Stimulated activated CD4-positive, alpha-beta T cell treated with anti-CD3 and anti-CD28 coated beads, Interleukin-4, amount 100 ng/mL, for 1 hour (primary cell): ENCODE measurements at places on chromosomes 5 and 9.
A peak's percentile ranks its signal among the peaks of the same experiment; 100 is the strongest.

GRCh38 chr5:80125962-80126480 lies 90.9 kb downstream of the THBS4 start:
- DNase-seq: no peak

DNA sequence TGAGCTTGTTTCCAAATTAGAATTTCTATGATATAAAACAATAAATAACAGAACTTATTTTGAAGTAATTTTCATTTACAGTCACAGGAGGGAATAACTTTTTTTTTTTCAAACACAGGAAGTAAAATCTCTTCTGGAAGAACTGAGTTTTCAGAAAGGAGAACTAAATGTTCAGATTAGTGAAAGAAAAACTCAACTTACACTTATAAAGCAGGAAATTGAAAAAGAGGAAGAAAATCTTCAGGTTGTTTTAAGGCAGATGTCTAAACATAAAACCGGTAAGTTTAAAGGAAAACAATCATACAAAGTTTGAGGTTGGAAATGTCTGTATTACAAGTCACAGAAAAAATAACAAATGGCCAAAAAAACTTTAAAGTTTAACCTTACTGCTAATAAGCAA lies 41.6 kb downstream of the RAB14 start:
- no peak for DNase-seq

GRCh38 chr5:180235077-180235476 lies 26.1 kb upstream of the RASGEF1C start:
- DNase-seq: no peak

DNA sequence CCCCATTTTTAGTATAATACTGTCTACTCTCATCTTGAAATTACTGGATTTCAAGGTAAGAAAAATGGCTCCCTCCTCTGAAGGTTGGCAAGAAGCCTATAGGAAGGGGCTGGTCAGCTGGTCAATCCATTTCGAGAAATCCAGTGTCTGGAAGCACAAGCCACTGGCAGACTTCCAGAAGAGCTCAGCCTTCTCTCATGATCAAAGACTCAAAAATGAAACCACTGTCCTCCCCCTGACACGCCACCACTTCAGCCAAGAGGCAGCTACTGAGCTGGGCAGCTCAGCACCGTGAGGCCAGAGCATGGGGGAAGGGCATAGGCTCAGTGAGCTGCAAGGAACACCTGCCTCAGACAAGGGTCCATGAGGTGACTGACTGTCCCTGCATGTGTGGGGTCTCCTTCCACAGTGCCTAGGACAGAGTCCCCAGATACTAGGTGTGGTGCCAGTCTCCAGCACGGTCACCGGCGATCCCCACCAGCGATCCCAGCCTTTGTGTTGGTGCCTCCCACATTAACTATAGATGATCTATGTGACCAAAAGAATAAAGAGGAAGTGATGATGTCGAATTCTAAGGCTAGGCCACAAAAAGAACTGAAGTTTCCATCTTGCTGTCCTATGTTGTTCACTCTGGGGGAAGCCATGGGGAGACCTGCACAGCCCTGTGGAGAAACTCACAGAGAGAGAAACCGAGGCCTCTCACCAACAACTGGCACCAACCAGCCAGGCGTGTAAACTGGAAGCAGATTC lies 100.1 kb upstream of the LRRTM2 start:
- DNase-seq: no peak

GRCh38 chr9:34590381-34591247 lies 1.1 kb upstream of the CNTFR start:
- DNase-seq: peak; percentile 12

DNA sequence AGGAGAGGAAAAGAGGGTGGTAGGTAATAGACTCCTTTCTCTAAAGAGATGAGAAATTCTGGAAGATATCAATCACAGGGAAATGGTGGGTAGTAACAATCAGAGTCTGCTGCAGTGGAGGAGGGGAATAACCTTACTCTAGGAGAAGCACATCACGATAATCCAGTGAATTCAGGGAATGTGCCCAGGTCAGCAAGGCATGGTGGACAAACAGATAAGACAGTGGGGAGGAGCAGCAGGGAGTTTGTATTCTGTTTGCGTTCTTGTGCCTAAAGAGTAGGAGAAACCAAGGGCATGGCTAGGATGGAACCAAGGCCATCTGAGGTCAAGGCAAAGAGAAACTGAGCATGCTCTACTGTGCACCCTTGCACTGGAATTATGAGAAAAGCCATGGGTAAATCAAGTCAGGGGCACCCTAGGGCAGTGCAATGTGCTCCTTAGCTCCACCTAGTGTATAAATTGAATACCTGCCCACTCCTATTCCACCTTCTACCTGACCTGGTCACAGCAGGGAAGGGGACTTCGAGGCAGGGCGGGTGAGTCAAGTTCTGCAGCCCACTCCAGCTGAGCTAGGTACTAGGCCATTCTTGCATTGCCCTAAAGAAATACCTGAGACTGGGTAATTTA lies 31.6 kb downstream of the RETREG1 start:
- no peak for DNase-seq

DNA sequence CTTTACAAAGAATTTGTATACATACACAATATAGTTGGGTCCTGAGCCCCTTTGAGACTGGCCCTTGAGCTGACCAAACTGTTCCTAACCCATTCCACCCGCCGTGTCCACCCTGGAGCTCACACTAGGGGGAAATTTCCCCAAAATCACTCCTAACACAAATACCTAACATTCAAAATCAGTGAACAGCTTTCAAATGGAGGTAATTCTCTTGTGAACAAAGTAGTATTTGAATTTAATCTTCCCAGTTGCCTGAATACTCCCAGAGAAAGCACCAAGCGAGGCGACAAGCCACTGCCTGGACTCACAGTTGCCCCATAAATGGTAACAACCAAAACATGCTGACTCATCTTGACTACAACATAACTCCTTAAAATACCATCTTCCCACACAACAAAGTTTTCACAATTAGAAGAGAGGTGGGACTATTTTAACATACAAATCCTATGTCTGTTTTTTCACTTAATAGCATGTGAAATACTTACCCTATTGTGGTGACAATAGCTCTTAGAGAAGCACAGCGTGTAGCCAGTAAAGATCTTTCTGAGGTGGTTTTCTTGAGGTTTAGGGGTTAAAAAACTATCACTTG lies 31.7 kb upstream of the SCAMP1 start:
- no peak for DNase-seq

- no peak for DNase-seq
These were observed 155.4 kb downstream of the GOLPH3 start for GRCh38 chr5:32018476-32019436.

DNA sequence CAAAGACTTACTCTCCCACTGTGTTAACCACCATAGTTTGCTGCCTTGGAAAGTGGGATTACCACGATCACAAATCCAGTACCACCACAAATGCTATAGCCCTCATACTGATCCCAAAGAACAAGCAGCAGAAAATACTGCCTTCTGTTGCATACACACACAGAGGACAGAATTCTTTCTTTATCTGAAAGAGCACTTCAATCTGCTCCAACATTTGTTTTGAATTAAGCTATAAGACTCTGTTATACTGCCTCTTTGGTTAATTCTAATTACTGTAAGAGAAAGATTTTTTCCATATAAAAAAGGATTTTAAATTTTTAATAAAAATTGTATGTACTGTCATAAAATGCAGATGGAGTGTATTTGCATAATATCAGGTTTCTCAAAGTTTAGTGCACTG lies 69.8 kb downstream of the YIPF5 start:
- no peak for DNase-seq

DNA sequence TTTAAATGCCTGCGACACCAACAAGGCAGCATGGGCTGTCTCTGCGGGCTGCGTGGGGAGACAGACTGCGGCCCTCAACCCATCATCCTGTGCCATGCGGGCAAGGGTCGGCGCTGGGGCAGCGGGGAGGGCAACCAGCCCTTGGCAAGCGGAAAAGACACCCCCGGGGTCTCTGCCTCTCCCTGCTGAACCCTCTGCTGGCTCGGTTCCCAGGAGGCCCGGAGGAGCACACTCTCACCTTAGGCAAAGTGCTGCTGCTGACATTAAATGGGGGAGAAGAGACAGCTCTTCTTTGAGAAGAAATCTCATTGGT lies 129.6 kb upstream of the PPP1R26 start:
- DNase-seq: no peak

DNA sequence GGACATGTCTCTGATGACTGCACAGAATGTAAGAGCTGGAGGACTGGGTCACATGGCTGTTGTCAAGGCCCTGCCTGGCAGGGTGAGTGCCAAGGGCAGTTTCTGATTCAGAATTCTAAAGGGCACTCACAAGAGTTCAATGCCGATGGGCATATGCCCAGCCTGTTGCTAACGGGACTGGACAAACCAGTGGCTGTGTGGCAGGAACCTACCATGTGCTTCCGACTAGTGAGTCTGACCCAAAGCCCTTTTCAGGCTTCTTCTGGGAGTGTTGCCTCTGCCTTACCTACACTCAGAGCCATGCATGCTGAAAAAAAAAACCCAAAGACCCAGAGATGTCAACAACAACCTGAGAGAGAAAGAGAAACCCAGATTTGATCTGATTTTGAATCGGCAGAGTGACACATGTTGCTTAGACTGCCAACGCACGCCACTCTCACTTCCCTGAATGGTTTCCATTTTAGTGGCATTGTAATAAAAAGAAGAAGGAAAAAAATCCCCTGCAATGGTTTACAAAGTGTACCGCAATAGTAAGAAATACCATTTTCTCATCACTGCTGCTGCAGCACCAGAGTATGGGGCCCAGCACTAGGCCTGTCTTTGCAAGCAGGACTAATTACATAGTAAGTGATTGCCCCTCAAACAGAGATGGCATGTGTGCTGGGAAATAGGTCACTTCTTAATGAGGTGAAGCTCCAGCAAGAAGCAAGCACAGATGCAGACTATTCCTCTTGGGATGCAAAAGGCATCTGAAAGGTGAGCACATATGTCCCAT lies 194.3 kb downstream of the PALM2AKAP2 start:
- DNase-seq: peak; percentile 43

GRCh38 chr5:145797336-145797735 lies 37.8 kb downstream of the PRELID2 start:
- DNase-seq: no peak

GRCh38 chr5:137022725-137023124 lies 476.4 kb downstream of the SPOCK1 start:
- no peak for DNase-seq

DNA sequence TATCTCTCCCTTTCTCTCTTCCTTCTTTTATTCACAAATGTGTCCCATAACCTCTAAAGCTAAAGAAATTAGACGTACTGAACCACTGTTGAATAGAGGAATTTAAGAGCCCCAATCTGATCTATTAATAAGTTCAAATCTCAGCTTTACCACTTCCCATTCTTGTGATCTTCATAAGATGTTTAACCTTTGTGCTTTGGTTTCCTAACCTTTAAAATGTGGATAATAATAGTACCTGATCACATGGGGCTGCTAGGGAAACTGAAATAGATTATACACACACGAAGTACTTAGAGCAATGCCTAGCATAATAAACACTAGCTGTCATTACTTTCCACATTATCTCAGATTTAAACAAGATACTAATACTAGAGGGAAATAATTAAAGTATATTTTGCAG lies 324.3 kb upstream of the SEMA6A start:
- no peak for DNase-seq

DNA sequence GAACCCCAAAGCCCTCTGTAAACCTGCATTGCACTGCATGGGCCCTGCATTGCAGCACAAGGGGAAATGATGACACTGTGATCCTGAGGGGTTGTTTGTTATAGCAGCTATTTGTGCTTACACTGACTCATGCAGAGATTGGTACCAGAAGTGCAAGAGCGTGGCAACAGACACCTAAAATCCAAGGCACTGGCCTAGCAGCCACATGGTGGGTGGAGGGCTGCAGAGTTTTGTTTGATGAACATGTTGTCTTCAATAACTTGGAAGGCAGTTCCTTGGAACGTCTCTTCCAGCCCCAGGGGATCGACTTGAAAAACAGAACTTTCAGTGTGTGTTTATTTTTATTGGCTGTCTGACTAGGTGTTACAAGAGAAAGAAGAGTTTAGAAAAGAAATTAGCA lies 14.5 kb downstream of the FCN2 start:
- DNase-seq: no peak

DNA sequence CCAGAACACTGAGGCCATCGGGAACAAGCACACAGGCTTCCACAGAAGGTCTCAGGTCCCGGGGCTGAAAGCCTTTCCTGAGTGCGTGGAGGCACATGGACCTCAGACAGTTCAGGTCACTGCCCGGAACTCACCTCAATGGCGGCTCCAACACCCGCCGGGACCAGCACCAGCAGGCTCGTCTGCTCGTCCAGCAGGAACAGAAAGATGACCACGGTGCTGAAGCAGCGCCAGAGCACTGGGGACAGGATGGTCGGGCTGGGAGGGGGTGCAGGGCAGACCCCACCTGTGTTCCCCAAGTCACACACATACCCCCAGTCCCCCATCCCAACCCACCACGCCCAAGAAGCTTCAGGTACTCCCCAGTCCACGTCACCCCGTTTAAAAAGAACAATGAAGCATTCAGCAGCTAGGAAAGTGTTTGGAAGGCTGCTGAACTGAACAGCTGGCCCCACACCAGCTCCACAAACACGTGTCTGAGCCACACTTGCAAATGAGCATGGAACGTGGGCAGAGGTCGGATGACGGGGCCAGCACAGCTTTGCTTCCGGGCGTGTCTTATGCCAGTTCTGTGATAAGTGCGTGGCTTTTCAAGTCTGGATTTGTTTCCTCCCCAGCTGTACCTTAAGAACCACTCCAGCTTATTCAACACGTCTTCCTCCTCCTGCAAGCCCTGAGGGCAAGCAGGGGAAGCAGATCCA lies 14.6 kb downstream of the CLPTM1L start:
- no peak for DNase-seq

DNA sequence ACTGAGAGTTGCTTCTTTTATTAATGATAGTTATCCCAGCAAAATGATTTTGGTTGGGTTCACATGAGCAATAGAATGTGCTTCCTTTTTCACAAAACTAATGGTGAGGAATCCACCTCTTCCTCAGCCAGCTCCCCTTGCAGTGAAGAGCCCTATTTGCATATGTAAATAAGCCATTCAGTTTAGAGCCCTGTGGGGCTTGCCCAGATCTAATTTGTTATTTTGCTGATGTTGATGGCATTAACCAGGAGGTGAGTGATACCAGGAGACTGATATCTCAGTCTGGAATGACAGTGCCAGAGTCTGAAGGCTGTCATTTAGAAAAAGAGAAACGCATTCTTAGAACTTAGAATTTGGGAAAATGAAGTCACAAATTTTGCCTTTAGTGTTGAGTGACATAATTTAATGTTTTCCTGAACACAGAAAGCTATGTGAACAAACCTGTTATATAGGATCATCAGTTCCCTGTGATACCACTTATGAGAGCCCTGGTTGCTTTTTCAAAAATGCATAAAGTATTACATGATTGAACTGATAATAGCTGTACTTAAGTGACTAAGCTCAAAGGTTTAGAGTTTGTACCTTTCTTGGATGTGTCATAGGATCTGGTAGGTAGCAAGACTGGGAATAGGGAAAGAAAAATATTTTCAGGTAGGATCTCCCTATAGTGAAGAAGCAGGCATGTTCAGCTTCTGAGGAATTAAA lies 271.6 kb downstream of the MAST4 start:
- DNase-seq: no peak

- DNase-seq: no peak
These were observed 15.9 kb upstream of the CDC20B start for GRCh38 chr5:55188656-55189540.
